ENCODE measurements at places on chromosomes 11 and 22.

- no peak for DNase-seq
Observed at GRCh38 chr11:46127150-46127638, 5.9 kb upstream of the PHF21A start.

DNA sequence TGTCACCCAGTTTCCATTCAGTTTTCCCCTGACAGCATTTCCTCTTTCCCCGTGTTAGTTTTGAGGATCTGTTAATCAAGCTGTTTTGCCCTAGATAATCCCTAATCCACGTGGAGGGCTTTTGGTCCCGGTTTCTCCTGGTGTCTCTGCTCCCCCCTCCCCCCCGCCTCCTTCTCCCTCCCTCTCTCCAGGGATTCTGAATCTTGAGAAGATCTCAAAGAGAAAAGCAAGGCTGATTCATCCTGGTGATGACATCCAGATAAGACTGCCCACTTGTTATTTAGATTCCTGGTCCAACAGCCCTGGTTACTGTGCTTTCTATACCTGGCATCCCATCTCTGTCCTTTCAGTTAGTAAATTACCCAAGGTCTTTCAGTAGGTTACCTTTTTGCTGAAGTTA, 59.4 kb downstream of the KCNA4 start:
- DNase-seq, result no peak

- DNase-seq, result no peak
Observed at GRCh38 chr22:19656541-19657251, 57.6 kb upstream of the SEPTIN5 start.

DNA sequence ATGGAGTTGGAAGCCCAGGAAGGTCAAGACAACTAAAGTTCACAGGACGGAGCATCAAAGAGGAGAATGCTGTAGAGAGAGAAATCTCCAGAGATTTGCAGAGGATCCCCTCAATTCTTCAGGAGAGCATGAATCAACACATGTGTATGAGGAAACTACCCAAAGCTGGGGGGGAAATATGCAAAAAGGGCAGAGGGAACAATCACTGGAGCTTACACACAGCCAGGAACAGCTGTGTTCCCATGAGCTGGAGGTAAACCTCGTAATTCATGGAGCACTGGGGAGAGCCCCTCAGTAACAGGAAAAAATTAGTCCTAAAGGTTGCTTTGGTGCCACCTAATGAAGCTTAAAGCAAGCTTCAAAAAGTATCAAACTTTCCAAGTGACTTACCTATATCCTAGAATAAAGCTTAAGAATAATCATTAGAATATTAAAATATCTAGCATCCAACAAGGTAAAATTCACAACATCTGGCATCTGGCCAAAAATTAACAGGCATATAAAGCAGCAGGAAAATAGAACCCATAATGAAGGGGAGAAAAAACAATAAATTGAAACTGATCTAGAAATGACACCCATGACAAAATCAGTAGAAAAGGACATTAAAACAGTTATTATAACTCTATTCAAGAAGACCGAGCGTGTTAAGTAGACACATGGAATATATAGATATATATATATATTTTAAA, 134.2 kb downstream of the STK33 start:
- no peak for DNase-seq

GRCh38 chr11:78698612-78699011, 123.9 kb upstream of the NARS2 start:
- DNase-seq, result peak; percentile 69

- DNase-seq, result no peak
Observed at GRCh38 chr11:26219183-26220117, 112.5 kb upstream of the ANO3 start.

- DNase-seq, result peak; percentile 82
Observed at GRCh38 chr11:795634-796564, 2.2 kb downstream of the SLC25A22 start.

- DNase-seq, result peak; percentile 83
Observed at GRCh38 chr22:35629406-35630216, 12.5 kb upstream of the MB start.
